ENCODE measurements at places on chromosomes 5 and 9.
A peak's percentile ranks its signal among the peaks of the same experiment; 100 is the strongest.

GRCh38 chr9:928363-929042 lies 48.0 kb upstream of the DMRT3 start:
- DNase-seq: no peak

DNA sequence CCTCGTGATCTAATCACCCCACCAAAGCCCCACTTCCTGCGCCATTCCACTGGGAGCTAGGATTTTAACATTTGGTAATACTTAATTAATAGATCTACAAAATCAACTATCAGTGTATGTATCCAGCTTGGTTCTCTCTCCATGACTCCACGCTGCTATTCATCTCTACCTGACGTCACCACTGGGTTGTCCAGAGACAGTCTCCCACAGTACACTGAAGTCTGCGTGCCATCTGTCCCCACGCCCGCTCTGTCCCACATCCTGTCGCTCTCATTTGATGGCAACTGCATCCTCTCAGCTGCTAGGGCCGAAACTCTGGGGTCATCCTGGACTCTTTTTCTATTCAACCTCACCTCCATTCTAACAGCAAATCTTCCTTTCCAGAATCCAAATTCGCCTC lies 53.2 kb downstream of the ANKRD33B start:
- DNase-seq: no peak

DNA sequence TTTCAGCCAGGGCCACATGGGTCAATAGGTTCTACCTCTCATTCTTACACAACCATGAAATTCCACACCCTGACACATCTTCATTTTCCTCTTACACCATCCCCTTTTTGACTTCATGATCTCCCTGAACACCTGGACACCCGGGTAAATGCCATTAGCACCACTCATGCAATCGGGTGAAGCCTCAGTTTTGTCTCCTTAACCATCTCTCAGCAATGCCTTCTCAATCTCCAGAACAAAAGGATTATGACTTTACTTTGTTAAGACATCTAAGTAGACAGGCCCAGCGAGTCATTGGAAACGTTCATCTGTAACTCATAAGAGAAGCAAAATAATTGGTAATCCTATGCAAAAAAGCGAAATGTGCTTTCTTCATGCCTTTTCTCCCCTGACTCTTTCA lies 49.9 kb downstream of the ADAMTS12 start:
- DNase-seq: peak; percentile 39

DNA sequence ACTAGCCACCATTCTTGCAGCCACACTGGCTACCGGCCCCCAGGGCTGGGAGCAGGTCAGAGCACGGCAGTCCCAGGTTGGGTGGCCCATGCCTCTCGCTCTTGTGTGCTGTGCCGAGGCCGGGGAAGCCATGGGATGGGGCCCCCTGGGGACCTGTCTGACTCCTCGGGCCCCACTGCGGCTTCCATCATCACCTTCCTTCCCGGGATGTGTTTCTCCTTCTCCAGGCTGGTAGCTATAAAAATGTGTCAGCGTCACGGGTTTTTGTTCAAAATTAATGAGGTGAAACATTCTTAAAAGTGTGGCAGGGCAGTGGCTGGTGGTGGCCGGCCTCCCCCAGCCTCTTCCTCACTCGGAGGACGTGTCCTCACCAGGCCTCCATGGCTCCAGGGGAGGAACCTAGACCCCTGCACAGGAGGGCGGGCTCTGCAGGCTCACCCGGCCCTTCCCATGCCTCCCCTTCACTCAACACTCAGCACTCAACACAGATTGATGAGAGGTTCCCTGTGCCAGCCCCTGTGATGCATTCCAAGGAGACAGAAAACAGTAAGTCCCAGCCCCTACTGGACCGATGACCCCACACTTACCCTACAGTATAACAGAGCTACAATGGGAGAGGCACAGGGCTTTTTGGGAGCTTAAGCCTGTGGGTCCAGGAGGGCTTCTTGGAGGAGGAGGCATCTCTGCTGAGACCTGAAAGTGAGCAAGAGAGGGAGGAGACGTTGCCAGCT lies 43.2 kb downstream of the PTGES start:
- DNase-seq: no peak

DNA sequence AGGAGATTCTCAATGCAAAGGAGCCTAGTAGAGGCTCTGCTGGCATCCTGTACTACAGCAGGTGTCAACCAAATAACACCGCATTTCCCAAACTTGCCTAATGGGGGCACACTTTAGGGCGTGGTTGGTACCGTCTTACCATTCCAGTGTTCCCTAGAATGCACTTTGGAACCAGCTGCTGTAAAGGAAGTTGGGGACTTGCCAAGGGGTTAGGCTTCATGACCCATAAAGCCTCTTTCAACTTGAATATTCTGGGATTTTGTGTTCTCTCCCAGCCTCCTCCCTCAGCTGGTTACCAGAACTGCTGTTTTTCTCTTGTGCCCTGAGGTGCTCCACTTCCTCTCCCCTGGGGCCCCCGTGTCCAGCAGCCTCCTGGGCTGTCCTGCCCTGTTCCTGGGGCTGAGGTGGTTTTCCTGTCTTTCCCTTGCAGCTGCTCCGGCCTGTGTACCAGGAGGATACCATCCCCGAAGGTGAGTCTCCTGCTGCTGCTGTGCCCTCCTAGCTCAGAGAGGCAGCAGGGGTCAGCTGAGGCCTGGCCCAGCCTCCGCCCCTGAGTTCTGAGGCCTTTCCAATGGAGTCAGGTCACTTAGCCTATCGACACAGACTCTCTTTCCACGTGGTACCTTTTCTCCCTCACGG lies 44.7 kb downstream of the RGS3 start:
- DNase-seq: no peak

GRCh38 chr5:112581811-112582320 lies 155.8 kb upstream of the APC start:
- DNase-seq: no peak

DNA sequence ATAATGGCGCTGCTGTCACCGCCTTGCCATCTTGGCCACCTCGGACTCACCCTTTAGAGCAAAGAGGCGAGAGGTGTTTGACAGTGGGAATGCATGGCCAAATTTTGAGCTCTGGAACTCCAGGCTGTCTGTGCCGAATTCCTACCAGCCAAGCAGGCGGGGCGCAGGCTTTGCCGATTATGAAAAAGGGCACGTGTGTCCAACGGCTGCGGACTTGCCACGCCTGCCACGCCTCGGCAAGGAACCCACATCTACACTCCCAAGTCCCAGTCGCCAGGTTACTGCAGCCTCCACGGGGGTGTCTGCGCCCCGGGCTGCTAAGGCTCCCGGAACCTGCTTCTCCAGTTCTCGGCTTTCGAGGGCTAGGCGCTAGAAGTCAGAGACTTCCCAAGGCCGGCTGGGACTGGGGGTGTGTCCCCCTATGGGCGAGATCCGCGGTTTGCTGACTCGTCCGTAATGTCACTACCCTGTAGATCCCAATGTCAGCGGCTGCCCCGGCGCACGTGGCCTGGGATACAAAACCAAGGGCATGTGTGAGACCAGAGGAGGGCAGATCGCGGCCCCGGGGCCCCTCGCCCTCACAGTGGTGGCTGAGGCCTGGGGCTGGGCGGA lies 2.8 kb downstream of the NPR3 start:
- peak; percentile 53 for DNase-seq
